T-cell (primary cell): ENCODE measurements at places on chromosomes 12 and 14. TPM values are rescaled to one million over a fixed set of nuclear protein-coding genes. Genes with fewer than 3 reads are reported as not detected.

The PTGDR gene
- 6.3 TPM for total RNA-seq

The KRT3 gene
- not detected for total RNA-seq

The CATSPERB gene
- 3.9 TPM for total RNA-seq

The TMED10 gene
- total RNA-seq: 169 TPM

The COCH gene
- total RNA-seq: 0.77 TPM

The BIN2 gene
- total RNA-seq: 240 TPM

The IRAK3 gene
- total RNA-seq: 0.16 TPM

The STXBP6 gene
- total RNA-seq: not detected

The TMEM30B gene
- 2.1 TPM for total RNA-seq

The RD3L gene
- not detected for total RNA-seq

The PMEL gene
- total RNA-seq: not detected

The SOX5 gene
- 1.1 TPM for total RNA-seq

The LRRIQ1 gene
- not detected for total RNA-seq

The PTPRB gene
- total RNA-seq: not detected

The LMNTD1 gene
- total RNA-seq: not detected

The CLEC4D gene
- not detected for total RNA-seq

The DPPA3 gene
- total RNA-seq: not detected

The CCDC177 gene
- total RNA-seq: not detected

The NPFF gene
- total RNA-seq: not detected

The RFLNA gene
- total RNA-seq: not detected

The SLC25A21 gene
- not detected for total RNA-seq

The INTS13 gene
- 23.9 TPM for total RNA-seq

The RND1 gene
- 4.2 TPM for total RNA-seq

The TSFM gene
- 21.5 TPM for total RNA-seq

The CCDC196 gene
- not detected for total RNA-seq

The TMEM179 gene
- total RNA-seq: not detected

The GLT1D1 gene
- not detected for total RNA-seq

The INHBC gene
- total RNA-seq: 0.13 TPM

The ARHGEF25 gene
- 1.4 TPM for total RNA-seq

The DPF3 gene
- total RNA-seq: 0.70 TPM

The KRT75 gene
- not detected for total RNA-seq

The CHGA gene
- total RNA-seq: not detected

The CISTR gene
- not detected for total RNA-seq
